ENCODE measurements at places on chromosomes 16 and 17. TPM values are rescaled to one million over a fixed set of nuclear protein-coding genes. Genes with fewer than 3 reads are reported as not detected.

The SCGB1C2 gene
- total RNA-seq = not detected

The TMEM88 gene
- 32.5 TPM for total RNA-seq

The DGKE gene
- total RNA-seq = 30.9 TPM

The MAPT gene
- total RNA-seq = 0.07 TPM

The PRR15L gene
- total RNA-seq = not detected

The CES4A gene
- 1.6 TPM for total RNA-seq

The PRSS53 gene
- 1.1 TPM for total RNA-seq

The C16orf89 gene
- total RNA-seq = not detected

The OMG gene
- not detected for total RNA-seq

The FOXN1 gene
- total RNA-seq = not detected

The TPPP3 gene
- total RNA-seq = 0.07 TPM

The PRAC1 gene
- not detected for total RNA-seq

The ABCC12 gene
- not detected for total RNA-seq

The PRSS22 gene
- not detected for total RNA-seq

The KRTAP3-3 gene
- total RNA-seq = not detected

The C16orf78 gene
- total RNA-seq = not detected

The SLFN12 gene
- 61.0 TPM for total RNA-seq

The SOX9 gene
- 0.07 TPM for total RNA-seq

The MARVELD3 gene
- 0.13 TPM for total RNA-seq
